ENCODE measurements at places on chromosomes 11 and 22.

DNA sequence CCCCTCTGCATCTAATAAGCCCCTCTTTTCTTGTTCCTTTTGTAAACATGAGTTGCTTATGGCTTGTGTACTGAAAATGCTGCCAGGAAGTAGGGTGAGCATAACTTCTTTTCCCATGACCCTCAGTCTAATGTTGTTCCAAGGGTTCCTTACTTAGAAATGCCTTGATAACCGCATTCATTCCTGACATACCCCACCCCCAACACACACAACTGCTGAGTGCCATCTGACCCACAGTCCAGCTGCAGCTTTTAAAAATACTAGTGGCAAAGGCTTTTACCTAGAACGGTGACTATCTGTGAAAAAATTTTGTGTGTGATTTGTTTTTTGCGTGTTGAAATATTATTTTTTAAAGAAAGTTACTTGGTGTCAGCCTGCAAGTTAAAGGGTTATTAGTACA, 52.6 kb downstream of the ARHGAP42 start:
- no peak for DNase-seq

- DNase-seq: no peak
Measured at GRCh38 chr11:44737245-44738085, 10.7 kb downstream of the TSPAN18 start.

DNA sequence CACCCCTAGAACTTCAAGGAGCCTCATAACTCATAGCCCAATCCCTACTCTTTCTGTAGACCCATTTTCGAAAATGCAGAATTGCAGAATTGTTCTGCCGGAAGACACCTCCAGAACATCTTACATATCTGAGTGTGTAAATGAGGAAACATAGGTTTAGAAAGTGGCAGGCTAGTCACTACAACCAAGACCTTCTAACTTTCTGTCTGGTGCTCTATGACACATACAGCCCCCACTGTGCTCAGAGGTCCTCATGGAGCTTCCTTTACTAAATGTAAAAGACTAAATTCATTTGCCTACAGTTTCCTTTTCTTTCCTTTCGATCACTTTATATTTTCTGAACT, 132.1 kb upstream of the DDI1 start:
- no peak for DNase-seq

- DNase-seq: no peak
Measured at GRCh38 chr22:29790061-29790460, 22.9 kb downstream of the UQCR10 start.

- no peak for DNase-seq
Measured at GRCh38 chr11:66226101-66226500, 42.3 kb upstream of the RAB1B start.

- DNase-seq: no peak
Measured at GRCh38 chr11:19628018-19628417, 84.6 kb upstream of the NAV2 start.

DNA sequence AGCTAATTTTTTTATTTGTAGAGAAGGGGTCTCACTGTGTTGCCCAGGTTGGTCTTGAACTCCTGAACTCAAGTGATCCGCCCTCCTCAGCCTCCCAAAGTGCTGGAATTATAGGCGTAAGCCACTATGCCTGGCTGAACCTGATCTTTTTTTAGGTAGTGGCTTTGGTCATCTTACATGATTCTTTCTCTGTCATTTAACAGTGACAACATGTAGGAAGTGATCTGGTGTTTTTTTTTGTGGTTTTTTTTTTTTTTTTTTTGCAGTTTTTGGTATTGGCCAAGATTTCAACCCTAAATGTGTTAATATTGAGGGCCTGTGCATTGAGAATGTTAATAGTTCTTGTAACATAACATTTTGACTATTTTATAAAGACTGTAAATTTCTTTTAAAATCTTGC, 8.0 kb upstream of the FERMT3 start:
- no peak for DNase-seq

DNA sequence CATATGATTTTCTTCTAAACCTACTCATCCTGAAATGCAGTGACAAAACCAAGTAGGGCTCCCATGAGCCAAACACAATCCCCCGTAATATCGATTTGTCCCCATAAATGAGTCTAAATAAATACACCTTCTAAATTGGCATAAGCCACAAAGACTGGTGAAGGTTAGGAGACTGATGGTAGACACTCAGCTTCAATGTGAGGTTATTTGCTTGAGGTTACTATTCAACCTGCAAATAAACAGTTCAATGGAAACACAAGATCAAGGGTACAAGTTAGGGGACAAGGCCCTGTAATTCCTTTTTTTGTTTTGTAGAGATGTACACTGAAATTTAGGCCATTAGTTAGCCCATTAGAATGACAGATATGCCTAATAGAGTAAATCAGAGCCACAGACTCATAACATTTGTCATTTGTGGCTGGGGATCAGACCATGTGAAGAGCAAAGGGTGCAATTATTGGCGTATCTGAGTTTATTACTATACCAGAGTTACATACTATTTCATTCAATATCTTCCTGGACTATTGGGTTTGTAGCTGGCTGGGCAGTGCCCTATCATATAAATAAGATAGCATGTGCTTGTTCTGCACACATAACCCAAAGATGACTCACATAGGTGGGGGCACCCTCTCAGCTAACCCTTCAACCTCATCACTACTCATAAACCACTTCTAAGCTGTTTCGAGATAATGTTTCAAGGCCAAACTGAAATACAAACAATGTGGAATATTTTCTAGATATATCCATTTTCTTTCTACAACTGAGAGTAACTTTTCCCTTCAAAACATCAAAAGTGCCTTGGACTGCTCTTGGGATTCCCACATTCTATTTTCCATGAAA, 695.3 kb downstream of the KCNA4 start:
- DNase-seq: no peak

DNA sequence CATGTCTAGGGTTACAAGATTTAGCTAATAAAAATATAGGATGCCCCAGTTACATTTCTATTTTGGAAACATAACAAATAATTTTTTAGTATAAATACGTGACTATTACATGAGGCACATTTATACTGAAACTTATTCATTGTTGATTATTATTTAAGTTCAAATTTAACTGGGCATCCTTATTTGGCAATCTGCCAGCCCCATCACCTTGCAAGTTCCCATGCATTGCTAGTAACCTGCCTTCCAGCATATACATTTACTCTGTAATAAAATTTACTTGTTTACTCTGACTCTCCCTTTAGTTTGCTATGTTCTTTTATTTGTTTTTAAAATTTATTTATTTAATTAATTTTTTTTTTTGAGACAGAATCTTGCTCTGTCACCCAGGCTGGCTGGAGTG, 654.9 kb upstream of the CCDC90B start:
- DNase-seq: no peak

GRCh38 chr22:38618682-38619081, 37.5 kb downstream of the FAM227A start:
- no peak for DNase-seq

- DNase-seq: no peak
Measured at GRCh38 chr11:21614961-21615360, 577.9 kb upstream of the ANO5 start.

GRCh38 chr11:28738549-28738948, 630.4 kb downstream of the METTL15 start:
- DNase-seq: no peak

Data from bone marrow (tissue), 2 donors.